ENCODE measurements at places on chromosomes 13 and 19.

GRCh38 chr19:30649934-30650614 is 277.9 kb downstream of the ZNF536 start:
- DNase-seq, result peak; percentile 21

- no peak for DNase-seq
Measured at GRCh38 chr13:23348262-23349127, 85.0 kb downstream of the SACS start.

GRCh38 chr13:24625331-24625731 is 54.9 kb upstream of the ATP12A start:
- DNase-seq, result no peak

GRCh38 chr19:709196-709964 is 645 bp downstream of the PALM start:
- DNase-seq, result no peak

DNA sequence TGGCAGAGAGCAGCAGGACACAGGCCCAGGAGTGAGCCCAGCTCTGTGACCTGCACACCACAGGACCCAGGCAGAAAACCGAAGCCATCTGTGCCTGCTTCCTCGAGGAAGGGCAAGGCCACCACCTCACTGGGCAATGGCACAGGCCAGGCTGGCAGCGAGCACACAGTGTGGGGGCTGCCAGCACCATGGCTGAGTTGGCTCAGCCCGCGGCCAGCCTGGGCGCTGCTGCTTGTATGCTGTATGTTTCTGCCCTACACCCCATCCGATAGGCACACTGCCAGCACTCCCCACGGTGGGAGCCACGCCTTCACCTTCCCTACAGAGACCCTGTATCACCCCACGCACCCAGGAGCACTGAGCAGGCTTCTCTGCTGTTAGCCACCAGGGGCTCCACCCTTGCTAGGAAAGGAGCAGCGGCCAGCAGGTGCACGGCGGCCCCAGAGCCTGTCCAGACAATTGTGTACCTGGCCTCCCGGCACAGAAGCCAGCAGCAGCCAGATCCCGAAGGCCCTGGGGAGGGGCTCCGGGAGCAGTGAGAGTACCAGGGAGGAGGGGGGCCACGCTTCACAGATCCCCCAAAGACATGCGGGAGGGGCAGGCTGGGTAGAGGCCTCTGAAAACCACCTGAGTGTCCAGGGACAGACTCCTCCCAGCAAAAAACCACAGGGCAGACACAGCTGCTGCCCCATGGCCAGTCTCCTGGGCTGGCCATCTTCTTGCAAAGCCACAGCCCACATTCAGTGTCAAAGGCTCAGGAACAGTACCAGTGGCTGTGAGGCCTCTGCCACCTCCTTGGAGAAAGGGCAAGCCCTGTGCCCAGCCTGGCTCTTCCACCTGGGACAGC is 56.1 kb downstream of the MLLT1 start:
- DNase-seq, result no peak

GRCh38 chr19:16113727-16114126 is 2.0 kb downstream of the RAB8A start:
- DNase-seq, result no peak

DNA sequence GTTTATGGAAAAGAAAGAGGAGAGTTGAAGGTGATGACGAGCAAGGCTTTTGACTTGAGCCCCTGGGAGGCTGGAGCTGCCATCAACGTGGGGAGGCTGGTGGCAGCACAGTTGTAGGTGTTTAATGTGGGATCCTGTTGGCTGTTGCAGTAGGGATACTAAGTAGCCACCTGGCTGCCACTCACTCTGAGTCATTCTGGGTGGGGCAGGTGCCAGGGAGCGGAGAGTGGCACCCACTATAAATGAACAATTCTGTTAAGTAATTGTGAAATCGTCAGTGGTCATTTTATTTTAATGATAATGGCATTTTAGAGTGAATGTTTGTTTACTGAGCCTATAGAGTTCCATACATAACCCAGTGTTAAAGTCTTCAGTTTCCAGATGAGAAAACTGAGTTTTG is 9.8 kb downstream of the ZNF317 start:
- DNase-seq, result no peak

DNA sequence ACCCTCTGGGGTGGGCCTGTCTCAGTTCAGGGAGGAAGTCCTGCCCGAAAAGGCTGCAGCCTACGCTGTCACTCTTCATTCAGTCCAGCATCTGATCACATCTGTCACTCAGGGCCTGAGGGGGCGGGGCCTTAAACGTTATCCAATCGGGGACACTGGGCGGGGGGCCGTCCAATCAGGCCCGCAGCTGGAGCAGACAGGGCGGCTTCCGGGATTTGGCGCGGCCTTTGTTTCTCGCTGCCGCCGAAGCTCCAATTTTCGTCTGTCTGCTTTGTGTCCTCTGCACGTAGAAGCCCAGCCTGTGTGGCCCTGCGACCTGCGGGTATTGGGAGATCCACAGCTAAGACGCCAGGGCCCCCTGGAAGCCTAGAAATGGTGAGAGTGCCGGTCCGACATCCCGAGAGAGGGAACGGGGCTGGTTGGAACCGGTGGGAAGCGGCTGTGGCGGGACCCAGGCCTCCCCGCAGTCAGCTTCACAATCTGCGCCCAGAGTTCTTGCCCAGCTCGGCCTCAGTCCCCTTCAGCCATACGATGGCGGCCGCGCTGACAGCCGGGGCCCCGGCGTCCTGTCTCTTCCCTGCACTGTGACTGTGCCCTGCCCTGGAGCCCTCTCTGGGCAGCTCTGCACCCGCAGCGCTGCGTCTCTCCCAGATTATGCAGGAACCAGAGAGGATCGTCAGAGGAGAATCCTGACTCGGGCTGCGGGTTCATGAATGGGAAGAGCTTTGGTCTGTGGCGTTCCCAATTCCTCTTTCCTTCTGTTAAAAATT is at the start of gene ZNF730:
TSS of gene ZNF730 (plus strand) at position 224 of the 770 bp plus-strand sequence. CDS start at position 373, 149 bp downstream.
- no peak for DNase-seq

DNA sequence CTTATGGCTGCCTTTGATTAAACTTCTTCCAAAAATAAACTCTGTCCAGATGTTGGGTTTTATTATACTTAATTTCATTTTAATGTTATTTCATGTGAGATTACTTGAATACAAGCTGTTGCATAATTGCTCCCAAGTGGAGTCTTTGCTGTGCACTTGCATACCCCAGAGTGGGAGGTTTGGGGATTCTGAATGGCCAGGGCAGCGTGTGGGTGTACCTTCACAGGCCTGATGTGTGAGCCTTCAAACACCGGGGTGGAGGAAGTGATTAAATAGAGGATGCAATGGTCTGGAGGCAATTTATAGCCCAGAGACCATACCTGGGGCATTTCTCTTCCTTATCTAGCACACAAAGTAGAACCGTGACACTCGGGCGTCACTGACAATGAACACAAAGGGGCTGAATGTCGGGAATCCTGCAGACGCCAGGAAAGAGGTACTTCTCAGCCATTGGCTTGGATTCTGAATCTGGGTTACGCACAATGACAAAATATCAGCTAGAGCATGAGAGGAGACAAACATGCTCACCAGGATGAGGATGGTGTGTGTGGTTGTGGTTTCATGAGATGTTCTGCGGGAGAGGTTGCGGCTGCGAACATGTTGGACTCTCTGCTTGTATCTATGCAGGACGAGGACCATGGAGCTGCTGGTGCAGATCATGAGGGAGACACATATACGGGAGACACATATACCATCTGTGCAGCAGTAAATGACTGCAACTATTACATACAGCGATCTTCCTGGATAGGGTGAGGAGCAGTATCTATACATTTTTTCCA is 7.1 kb upstream of the LILRA5 start:
- DNase-seq, result no peak

- DNase-seq, result no peak
Measured at GRCh38 chr13:113732961-113733950, 25.8 kb upstream of the TMEM255B start.

DNA sequence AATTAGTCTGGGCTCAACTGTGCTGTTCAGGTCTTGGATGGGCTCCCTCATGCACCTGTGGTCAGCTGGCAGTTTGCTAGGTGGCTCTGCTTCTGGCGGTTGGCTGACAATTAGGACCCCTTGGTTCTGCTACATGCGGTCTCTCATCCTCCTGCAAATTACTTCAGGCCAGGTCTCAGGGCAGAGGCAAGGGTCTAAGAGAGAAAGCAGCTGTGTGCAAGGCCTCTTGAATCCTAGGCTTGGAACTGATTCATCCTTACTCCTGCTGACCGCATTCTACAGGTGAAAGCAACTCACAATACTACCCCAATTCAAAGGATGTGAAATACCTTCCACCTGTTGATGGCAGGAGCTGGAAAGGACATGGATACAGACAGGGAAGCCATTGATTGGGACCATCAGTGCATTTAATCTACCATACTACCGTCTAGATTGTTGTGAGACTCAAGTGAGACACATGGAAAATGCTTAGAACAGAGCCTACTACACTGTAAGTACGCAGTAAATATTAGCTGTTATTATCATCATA is 19.1 kb downstream of the CBY2 start:
- no peak for DNase-seq

DNA sequence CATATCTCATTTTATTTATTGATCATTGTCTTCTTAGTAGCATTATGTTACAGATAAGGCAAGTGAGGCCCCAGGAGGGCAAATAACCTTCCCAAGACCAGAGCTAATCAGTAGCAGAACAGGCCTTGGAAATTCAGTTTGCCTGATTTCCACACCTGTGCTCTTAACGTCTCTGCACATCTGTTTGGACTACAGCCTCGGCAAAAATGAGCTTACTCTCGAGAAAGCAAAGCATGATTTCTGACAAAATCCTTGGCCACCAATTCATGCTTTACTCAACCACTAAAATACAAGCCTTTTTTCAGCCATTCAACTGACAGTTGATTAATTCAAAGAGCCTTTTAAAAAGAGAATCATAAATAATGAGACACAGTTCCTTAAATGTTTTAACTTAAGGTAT is 309.3 kb upstream of the HTR2A start:
- DNase-seq, result no peak

All from DMS153 (cell line).